Renal pelvis (tissue), 12 donors: ENCODE measurements at places on chromosomes 6 and 20.

- no peak for DNase-seq
Measured at GRCh38 chr6:32370505-32370904, 1.2 kb downstream of the TSBP1 start.

- no peak for DNase-seq
Measured at GRCh38 chr6:47057830-47058540, 15.9 kb upstream of the ADGRF1 start.

DNA sequence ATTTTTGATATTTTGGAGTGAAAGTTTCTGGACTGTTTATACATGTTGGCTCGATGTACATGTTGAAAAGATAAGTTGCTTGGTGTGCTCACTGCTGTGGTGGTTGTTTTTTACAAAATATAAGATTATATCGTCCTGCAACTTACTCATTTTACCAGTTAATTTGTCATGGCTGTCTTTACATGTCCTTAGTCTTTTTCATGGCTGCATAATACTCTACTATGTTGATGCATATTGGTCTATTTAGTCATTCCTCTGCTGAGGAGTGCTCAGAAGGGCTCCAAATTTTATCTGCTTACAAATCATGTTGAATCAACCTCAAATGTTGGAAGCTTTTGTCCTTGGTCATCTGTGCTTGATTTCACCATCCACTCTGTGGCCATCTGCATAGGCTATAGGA, 164.6 kb downstream of the BCKDHB start:
- DNase-seq: no peak

DNA sequence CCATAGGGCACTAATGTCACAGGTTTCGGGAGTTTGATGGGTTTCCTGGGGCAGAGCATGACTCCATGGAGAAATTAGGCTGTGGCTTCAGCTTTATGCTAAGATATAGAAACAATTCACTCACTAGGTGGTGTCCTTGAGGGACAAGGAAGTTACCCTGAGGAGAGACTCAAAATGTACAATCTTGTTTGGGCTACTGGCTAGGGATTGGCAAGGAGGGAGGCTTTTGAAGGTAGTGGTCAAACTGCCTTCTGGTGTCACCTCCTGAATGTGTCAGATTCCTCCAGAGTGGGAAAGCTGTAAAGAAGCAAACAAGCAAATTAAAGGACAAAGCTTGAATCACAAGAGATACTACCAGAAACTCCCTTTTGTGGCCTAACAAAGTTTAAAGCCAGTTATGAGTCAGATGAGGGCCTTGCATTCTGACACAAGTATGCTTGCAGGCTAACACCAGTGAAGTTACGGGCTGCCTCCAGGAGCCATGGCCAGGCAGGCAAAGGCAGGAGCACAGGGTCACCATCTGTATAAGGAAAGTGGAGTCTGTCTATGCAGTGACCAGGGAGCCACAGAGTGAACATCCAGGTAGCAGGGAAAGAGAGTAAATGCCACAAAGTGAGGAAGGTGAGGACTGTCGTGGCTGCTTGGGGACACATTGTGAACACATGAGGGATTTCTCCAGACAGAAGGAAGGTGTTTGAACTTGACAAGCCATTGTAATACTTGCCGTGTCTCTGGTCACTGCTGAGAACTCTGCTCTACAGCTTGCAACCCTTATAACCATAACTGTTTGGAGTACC, 107.7 kb upstream of the DTNBP1 start:
- no peak for DNase-seq

- DNase-seq: peak; percentile 61
Measured at GRCh38 chr6:125363039-125363823, 61.5 kb upstream of the HDDC2 start.

DNA sequence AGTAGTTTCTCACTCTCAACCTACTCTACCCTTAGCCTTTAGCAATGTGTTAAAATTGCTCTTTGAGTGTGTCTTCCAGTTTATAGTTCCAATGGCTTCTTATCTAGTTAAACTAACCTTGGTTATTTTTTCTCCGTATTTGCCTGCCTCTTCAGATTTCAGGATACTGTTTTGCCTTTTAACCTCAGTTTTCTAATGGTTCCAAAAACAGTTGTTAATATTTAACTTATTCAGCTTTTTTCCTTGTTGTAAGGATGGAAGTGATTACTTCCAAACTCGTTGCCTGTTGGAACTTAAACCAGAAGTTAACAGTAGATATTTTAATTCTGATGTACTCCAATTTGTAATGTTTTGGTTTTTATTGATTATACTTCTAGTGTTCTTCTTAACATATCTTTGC, 1574.9 kb downstream of the HACE1 start:
- no peak for DNase-seq

DNA sequence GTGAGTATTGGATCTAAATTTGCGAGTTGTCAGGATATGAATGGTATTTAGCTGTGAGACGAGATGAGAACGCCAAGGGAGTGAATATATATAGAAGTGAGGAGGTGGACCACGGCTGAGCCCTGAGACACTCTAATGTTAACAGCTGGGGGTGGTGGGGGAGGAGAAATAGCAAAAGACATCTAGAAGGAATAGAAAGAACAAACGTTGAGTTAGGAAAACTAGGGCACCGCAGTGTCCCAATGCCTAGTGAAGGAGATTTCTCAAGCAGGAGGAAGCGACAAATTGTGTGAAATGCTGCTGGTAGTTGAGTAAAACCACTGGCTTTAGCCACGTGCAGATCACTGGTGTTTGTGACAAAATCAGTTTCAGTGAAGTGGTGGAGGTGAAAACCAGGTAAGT, 56.9 kb downstream of the CD164 start:
- DNase-seq: no peak

DNA sequence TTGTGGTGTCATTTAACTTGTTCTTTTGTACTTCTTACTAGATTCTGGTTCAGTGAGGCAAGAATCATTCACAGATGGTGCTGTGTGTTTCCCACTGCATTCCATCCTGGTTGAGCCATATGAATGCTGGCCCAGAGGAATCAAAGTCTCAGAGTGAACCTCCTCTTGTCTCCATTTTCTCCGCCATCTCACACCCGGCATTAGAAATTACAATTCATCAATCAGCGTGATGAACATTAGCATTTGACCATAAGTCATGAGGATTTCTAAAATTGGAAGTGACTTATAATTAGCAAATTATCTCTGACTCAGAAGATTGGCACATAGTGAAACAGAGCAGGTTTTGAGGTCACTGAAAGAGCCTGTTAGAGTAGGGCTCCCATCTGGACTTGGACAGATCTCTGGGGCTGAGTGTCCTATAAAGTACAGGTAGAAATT, 25.2 kb downstream of the TNFAIP3 start:
- DNase-seq: no peak

- DNase-seq: no peak
Measured at GRCh38 chr20:43767686-43768474, 41.1 kb upstream of the GTSF1L start.

- no peak for DNase-seq
Measured at GRCh38 chr6:37021356-37022129, 16.1 kb downstream of the FGD2 start.

- DNase-seq: no peak
Measured at GRCh38 chr6:12182676-12183075, 107.5 kb upstream of the EDN1 start.

DNA sequence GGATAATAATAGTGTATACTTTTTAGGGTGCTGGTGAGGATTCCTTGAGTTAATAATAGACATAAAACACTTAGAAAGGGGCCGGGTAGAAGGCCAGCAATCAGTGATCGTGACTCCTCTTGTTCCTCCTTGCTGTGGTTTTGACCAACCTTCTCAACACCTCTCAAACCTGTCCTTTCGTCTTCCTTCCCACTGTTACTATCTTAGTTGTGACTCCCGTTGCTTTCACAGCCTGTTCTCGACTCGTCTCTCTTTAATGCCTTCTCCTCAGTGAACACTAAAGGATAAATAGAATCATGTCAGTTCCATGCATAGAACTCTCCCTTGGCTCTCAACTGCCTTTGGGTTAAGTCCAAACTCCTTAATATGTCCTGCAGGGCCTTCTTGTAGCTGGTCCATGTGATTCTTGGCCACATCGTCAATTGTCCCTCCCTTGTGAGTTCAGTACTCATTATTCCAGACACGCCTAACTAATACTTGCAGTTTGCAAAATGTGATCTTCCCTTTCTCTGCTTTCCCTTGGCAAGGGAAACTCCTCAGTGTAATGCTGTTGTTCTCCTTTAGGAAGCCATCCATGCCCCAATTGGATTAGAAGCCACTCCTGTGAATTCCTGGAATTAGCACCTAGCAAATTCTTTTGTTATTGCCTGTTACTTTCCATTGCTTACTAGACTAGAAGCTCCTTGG, 164.9 kb downstream of the UTRN start:
- no peak for DNase-seq

GRCh38 chr6:129901910-129902309, 40.8 kb upstream of the TMEM244 start:
- no peak for DNase-seq
